ENCODE measurements at places on chromosomes 2 and 18.

DNA sequence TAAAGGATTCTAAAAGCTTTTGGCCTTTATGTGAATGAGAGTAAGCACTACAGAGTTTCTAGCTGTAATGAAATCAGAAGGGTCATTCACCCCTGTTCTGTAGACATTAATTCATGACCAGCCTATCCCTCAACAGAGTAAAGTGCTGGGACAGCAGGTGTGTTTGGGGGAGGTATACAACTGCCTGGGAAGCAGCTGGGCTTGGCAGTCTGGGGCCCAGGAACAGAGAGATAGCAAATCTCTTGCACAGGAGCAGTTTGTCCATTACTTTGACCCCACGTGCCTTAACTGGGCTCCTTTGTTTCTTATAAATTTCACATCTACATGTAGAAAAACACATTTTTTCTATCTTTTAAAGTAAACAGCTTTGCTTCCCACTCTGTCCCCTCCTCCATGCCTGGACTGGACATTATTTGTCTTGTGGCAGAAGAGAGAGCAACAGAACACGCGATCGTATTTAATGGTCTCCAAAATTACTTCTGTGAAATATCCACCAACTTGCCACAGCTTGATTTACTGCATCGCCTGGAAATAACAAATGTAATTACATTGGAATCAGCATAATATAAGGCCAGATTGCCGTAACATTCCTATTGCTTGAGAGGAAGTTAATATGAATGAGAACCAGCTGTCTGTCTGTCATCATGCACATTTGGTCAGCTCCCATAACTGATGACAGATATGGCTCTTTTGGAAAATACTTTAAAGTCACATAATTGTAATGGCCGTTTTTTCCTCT is 263.8 kb downstream of the RBM43 start:
- peak; percentile 31 for DNase-seq

DNA sequence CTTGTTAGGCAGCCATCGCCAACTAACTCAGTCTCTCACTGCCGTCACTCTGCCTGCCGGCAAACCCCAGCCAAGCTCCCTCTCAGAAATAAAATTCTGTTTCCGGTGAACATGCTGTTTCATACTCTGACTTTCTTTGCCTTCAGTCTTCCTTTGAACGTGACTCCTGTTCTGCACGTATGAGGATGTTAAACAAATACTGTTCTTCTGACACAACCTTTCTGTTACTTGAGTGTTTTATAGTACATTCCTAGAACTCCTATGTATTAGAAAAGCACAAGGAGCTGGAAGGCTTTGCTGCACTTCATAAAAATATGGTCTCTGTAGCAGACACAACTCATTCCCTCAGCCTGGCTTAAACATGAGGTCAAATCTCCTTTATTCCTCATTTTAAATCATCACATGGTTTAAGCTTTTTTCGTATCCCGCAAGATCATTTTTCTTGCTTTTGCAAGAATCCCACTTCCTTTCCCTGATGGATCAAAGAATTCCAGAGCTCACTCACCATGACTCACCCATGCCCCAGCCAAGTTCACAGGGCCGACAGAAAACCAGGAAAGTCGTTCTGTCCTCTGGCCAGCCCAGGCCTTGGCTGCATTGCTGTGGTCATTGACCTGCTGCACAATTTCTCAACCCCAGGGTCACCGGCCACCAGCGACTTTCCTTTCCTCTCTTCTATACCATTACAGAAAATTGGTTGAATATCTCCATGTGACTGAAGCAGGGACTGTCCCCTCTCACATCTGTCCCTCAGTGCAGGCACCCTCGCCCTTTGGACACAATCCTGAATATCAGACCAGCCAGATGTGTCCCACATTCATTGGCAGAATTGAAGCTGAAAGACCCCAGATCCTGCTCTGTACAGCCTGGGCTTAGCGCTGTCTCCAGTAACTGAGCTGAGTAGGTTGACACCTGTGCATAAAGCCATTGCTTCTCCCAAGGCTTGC is 183.1 kb upstream of the ARL4C start:
- DNase-seq, result peak; percentile 96

- no peak for DNase-seq
Measured at GRCh38 chr2:26492749-26493515, 15.0 kb upstream of the OTOF start.

DNA sequence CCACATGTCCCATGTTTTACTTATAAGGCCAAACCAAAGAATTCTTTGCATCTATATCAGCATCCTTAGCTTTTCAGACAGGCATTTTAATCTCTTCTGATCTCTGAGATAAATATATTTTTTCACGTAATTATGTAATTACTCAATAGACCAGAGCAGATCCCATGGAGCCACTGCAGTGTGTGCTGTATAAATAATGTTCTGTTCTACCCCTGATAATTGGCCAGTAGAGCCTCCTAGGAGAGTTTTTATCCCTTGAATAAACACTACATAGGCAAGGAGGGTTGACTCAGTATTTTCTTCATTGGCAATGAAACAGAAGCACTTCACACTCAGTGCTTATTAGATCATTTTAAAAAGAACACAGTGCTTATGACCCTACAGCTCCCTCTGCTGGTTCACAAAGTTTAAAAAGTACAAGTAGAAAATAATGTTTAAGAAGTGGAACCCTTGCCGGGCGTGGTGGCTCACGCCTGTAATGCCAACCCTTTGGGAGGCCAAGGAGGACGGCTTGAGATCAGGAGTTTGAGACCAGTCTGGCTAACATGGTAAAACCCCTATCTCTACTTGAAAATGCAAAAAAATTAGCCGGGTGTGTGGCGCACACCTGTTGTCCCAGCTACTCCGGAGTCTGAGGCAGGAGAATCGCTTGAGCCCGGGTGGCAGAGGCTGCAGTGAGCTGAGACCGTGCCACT is 91.9 kb downstream of the PPP1R1C start:
- peak; percentile 92 for DNase-seq

DNA sequence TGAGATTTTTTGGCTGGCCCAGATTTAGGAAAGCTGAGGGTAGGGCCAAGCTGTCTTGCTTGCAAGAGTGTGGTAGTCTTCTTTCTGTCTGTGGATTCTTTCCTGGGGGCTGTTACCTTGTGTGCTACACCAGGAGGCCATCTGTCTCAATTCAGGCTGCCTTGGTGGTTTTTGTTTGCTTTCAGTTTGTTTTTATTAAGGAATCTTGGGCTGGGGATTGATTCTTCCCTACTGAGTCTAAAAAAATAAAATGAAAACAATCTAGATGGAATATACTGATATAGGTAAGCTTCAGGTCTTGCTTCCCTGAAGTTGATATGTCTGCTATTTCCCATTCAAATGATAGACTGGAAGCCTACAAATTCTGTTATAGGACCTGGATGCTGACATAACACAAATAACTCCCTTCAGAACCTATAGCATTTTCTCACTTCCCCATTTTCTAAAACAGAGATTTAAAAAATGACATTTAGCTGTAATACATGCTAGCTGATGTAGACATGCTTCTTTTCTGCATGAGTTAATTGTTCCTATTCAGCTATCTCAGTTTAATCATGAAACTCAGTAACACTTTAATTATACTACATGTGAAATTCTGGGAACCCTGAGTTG is 5.3 kb downstream of the LHCGR start:
- DNase-seq, result no peak

DNA sequence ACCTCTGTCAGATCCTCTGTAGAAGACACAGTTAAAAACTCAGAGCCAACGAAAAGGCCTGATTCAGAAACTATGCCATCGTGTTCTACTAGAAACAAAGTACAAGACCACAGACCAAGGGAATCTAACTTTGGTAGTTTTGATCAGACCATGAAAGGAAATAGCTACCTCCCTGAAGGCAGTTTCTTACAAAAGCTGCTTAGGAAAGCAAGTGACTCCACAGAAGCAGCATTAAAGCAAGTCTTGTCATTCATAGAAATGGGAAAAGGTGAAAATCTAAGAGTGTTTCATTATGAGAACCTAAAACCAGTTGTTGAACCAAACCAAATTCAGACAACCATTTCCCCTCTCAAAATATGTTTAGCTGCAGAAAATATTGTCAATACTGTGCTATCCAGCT is 58.2 kb downstream of the FSIP2 start:
- no peak for DNase-seq

DNA sequence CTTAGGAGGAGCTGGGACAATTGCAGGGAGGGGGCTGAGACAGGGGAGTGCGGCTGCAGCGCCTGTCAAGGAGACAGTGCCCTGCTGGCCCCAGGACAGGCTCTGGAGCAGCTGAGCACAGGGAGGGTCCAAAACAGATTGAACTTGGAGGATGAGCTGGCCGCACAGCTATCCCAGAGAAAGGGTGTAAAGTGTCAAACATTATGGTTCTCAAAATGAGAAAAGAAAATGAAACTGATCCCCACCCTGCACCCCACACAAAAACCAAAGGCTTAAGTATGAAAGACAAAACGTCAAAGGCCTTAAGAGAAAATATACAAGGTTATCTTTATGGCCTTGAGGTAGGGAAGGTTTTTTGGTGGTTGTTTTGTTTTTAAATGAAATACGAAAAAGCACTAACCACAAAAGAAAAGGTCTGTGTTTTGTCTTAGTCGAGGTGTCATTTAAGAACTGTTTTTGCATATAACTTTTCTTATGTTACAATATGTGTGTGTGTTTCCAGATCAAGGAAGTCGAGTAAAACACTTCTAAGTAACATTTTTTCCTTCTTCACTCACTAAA is 111.8 kb downstream of the HDAC4 start:
- no peak for DNase-seq

DNA sequence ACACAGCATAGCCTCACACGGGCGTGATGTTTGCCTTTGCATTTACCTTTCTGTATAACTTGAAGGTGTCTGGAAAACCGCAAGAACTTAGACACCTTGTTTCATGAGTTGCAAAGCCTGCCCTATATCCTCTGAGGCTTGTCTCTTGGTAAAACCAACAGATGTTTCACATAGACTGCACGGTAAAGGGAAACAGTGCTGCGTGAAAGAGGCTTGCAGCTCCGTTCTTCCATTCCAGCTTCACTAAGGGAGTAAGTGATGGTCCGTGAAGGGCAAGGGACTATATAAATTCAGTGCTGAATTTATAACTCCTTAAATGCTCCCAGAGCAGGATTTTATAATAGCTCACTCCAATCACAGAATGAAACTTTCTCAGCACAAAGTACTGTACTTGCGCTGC is 360.5 kb downstream of the SOX11 start:
- DNase-seq, result no peak

DNA sequence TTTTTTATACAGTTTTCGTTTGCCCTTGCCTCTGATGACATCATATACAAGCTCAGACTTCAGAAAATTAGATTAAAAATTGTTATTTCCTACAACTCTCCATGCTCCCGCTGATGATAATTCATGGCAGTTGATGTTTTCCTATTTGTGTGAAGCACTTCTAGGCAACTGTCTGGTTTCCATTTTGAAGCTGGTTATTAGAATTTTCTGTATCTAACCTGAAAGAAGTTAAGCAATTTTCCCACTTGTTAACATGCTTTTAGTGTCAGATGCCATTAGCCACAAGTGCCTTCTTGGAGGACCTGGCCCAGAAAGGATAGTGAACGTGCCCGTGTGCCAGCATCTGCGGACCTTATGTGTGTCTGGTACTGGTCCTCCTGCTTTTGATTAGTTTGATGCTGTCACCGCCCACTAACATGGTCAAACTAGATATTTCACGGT is 347.6 kb upstream of the RAB12 start:
- no peak for DNase-seq

- DNase-seq, result no peak
Measured at GRCh38 chr2:228728961-228729360, 542.1 kb downstream of the PID1 start.

DNA sequence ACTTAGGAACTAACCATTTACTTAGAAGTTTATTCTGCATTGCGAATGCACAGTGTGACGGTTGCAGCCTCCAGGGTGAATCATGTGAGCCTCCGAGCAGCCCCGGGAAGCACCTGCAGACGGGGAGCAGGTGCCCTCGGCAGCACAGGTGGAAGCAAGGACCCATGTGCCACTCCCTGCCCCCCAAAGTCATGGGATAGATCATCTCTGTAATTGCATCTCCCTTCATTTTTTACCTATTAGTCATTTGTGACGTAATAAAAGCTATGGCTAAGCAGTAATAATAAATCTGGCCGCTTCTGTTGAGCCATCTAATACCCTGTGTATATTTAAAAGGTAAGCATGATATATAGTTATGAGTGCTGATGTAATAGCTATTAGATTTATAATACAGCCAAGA is 97.2 kb downstream of the PTGR3 start:
- DNase-seq, result no peak

GRCh38 chr2:15172825-15173224 is 388.3 kb downstream of the NBAS start:
- no peak for DNase-seq

DNA sequence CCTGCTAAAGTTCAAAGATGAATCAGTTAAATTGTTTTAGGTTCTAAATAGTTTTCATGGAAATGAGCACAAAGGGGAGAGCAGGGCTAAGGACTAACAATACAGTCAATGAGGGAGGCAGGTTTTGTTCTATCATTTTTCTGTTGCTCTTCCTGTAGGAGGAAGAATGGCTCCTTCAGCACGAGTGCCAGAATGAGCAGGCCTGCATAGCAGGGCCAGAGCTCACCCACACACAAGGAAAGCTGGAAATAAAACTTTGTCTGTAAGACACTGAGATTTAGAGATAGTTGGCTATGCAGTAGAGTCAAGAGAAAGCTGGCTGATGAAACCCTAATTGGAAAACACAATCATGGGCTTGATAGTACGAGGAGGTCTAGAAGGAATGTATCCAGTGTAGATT is 313.3 kb downstream of the MBD2 start:
- DNase-seq, result no peak

DNA sequence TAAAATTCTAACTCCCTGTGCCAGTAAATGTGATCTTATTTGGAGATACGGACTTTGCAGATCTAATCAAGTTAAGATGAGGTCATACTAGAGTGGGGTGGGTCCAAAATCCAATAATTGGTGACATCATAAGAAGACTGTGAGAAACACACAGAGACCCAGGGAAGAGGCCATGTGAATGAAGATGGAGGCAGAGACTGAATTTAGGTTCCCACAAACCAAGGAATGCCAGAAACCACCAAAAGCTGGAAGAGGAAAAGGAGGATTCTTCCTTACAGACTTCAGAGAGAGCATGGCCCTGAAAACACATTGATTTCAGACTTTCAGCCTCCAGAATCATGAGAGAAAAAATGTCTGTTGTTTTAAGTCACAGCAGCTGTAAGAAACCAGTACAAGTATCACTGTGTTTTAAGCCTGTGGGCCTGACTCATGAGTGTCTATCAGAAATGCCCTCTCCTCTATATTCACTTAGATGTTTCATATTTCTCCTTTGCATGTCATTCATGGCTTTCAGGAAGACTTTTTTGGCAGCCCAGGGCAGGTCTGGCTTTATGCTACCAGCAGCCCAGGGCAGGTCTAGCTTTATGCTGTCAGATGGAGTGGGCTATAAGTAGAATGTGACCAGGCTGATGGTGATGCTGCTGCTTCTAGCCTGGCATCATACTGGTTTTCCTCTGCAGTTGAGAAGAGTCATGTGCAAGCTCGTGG is 100.0 kb downstream of the SPOPL start:
- DNase-seq, result no peak

All from stromal cell of bone marrow (primary cell).